GM03348 (cell line): ENCODE measurements at places on chromosomes 7 and 10.

- no peak for DNase-seq
These were observed 236.3 kb downstream of the HTR7 start for GRCh38 chr10:90621577-90621976.

DNA sequence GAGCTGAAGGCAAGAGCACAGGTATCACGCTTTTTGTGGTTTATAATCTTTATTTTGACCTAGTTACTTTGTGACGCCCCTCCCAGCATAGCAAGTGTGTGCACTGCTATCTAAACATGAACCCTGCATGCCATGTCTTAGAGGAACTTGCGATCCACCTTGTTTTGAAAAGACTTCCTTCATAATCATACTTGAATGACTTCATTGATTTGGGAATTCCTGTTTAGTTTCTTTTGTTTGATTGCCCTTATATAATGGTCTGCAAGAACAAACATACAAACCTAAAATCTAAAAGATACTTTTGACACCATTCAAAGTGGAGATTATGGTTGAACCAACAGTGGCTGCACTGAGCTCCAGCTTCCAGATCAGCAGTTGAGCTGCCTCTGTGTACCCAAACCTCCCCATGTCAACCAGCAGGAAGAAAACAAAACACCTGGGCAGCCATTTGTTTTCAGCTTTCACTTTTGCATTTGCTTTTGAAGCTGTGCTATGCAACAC, 132.6 kb downstream of the CELF2 start:
- DNase-seq = no peak

DNA sequence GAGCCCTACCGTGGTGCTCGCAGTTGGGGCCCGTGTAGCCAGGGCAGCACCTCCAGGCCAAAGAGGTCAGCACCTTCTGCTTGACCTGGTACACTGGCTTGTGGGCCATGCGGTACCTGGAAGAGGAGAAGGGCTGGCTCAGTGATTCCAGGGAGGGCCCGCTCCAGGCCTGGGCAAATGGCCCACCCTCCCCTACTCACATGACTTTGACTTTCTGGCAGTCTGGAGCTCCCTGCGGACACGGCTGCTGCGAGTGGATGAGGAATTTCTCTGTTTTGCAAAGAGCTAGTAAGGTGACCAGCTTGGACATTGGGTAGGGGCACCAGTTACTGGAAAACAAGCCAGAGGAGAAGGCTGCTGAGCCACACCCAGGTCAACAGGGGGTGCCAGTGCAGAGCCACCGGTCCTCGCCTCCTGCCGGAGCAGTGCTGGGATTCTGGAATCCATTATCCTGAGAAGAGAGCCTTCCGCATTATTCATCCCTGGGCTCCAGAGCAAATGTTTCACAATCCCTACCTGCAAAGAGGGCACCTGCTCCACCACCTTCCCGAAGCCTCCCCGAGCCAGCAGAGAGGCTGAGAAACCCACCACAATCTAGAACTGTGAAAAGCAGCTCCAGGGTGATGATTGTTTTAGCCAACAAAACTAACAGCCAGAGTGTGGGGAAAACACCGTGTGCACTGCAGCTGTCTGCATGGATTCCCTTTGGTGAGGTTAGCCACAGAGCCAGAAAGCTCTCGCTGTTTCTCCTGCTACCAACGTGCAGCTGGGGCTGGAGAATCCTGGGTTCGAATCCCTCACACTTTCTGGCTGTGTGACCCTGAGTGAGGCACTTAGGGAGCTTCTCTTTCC, 11.8 kb downstream of the MMRN2 start:
- DNase-seq = peak; percentile 55

DNA sequence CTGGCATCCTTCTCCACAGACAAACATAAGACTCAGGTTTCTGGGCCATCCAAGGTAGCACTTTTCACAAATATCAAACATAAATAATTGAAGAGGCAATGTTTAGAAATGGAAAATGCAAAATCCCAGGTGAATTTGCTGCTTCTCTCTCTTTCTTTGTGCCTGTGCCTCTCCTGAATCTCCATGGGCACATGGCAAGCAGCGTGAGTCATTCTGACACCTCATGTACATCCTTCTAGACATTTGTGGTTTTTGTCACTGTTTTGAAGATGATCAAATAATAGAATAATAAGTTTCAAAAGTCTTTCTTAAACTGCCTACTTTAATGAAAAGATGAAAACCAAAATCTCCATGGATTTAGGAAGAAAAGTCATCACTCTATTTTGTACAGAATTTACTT, 60.3 kb upstream of the RAB11FIP2 start:
- DNase-seq = no peak

DNA sequence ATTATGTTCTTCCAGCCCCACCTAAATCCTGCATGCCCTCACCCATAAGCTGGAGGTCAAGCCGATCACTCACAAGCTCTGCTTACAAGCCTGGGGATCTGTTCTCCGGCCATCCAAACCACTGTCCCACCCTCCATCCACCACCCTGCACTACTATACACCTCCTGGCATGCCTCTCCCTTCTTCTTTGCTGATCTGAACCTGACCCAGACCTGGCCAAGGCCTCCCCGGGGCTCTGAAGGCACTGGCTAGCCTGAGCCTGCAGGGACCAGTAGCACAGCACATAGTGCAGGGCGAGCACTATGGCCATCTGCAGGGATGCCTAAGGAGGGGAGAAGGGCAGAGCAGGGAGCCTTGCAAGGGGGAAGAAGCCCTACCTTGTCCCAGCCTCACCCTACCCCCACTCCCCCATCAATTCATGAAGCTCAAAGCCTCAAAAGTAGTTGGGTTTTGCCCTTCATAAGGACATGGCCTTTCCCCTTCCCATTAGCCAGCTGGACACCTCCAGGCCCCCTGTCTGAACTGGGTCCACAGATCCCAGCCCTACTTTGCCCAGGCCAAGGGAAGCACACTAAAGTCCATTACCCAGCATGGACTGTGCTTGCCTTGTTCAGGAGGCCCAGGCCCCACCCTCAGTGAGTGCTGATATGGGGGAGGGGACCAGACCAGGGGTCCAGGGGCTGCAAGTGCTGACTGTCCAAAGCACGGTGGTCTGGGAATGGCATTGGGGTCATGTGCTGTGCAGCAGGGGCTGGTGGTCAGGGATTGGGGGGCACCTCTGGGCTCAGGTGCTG, 29.6 kb downstream of the CHAT start:
- DNase-seq = no peak

DNA sequence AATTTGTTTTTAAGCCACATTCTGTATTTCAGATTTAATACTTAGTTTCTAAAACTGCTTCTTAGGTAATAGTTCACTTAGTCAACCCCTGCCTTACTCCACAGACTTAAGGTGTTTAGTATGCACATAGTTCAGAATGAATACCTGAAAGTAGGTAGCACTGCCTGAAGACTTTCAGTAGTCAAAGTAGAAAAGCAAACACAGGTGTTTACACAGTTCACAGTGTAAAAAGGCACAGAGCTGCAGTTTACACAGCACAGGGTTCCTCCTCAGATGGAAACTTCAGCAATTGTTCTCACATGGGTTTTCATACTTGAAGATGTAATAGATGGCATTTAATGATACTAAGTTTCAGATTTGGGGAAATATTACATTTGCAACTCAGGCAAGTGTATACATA, 3.1 kb upstream of the PKD1L1 start:
- DNase-seq = no peak

- no peak for DNase-seq
These were observed 93.0 kb upstream of the ODAD2 start for GRCh38 chr10:28091913-28092312.

GRCh38 chr7:30427296-30428070, 51.1 kb downstream of the NOD1 start:
- no peak for DNase-seq

GRCh38 chr10:88408096-88408495, 175.0 kb downstream of the RNLS start:
- DNase-seq = no peak

GRCh38 chr10:44510379-44511115, 125.7 kb upstream of the CXCL12 start:
- DNase-seq = peak; percentile 81

GRCh38 chr7:138945821-138946220, 35.4 kb downstream of the KIAA1549 start:
- no peak for DNase-seq

GRCh38 chr7:142445019-142445686, 187.3 kb upstream of the PRSS58 start:
- no peak for DNase-seq

DNA sequence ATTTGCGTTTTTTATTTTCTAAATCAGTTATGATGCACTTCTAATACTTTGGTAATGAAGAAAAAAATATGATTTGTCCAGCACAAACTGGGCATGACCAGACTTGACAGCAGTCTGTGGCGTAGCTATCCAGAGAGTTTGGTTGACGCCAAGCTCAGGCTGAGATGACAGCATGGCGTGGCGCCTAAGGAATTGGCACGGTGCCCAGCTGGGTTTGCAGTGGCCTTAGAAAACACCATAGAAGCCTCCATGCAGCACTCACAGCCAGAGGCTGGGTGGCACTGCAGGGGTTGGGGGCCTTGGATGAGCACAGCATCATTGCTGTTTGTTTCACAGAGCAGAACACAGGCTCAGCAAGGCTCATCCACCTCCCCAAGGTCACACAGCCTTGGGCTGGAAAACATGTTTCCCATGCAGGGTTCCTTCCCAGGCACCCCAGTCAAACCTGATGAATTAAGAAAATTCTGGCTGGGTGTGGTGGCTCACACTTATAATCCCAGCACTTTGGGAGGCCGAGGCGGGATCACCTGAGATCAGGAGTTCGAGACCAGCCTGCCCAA, 88.9 kb downstream of the GTF2IRD1 start:
- no peak for DNase-seq

GRCh38 chr10:81251457-81252115, 623.4 kb upstream of the NRG3 start:
- no peak for DNase-seq

DNA sequence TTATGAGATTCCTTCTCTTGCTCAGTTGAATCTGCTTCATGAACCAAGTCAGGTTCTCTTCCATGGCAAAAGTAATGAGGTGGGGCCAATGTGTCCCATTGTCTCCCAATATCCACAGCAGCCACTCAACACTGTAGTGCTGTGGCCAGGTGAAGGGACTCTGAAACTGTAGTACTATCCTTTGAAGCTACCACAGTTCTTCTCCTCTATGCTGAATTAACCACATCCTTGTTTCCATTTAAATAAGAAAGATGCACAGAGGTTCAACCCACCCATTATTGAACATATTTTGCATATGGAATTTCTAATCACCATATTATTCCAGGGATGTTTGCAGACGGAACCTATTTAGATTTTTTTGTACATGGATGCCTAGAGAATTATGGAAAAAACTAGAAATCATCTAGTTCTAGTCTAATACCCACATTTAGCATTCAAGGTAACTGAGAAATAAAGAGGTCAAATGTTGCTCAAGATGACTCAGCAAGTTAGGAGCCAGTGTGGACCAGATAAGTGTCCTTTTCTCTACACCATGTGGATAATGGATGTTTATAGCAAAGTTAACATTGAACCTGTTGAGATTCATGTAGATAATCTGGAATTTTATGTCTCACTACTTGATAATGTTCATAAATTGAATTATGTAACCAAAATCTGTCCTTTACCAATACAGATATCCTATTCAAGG, 64.5 kb downstream of the LRRTM3 start:
- DNase-seq = no peak

DNA sequence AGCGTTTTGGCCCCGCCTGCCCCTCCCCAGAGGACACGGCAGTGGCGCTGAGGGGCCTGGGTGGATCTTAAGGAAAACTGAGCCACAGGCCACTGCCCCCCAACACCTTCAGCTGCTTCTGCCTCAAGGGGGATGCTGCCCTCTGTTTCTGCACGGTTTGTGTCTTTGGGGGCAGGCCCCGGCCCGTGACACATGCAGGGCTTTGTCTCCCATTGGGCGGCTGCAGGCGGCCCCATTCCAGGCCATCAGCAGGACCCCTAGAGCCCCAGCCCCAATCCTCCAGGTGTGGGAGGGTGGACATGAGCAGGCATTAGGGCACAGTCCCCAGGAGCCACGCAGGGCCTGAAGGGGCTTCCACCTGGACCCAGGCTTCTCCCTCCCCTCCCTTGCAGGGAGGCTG, 25.3 kb upstream of the PPP2R2D start:
- DNase-seq = no peak

DNA sequence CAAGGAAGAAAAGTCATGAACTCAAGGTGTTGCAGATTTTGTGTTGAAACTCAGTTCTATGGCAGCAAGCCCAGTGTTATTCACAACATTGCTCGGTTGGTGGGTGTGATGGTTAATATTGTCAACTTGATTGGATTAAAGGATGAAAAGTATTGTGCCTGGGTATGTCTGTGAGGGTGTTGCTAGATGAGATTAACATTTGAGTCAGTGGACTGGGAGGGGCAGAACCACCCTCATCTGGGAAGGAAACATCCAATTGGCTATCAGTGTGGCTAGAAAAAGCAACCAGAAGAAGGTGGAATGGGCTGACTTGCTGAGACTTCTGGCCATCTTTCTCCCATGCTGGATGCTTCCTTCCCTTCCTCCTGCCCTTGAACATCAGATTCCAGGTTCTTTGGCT, 353.2 kb downstream of the ADRA2A start:
- no peak for DNase-seq

- no peak for DNase-seq
These were observed 320.5 kb downstream of the MAGI2 start for GRCh38 chr7:79132844-79133451.

- no peak for DNase-seq
These were observed 114.8 kb downstream of the SDK1 start for GRCh38 chr7:3415861-3416312.

GRCh38 chr7:92766461-92767003, 69.8 kb downstream of the CDK6 start:
- DNase-seq = no peak

GRCh38 chr7:25716421-25716820, 435.6 kb upstream of the NFE2L3 start:
- no peak for DNase-seq

- no peak for DNase-seq
These were observed 99.0 kb downstream of the PTPRE start for GRCh38 chr10:128005858-128006257.

GRCh38 chr7:85135977-85136376, 50.9 kb downstream of the SEMA3D start:
- DNase-seq = peak; percentile 59
